ENCODE measurements at places on chromosomes 4 and X. TPM values are rescaled to one million over a fixed set of nuclear protein-coding genes. Genes with fewer than 3 reads are reported as not detected.

GRCh38 chrX:22206781-22207180 lies 65.9 kb upstream of the CBLL2 start:
- no peak for DNase-seq

GRCh38 chrX:55522596-55523276 lies 33.1 kb upstream of the USP51 start:
- DNase-seq: no peak

GRCh38 chr4:151948351-151949016 lies 187.7 kb upstream of the GATB start:
- peak; percentile 96 for DNase-seq

The JCHAIN gene
- total RNA-seq: not detected

The BRS3 gene
- total RNA-seq: not detected

The SLC34A2 gene
- total RNA-seq: 1.8 TPM

The RNF4 gene
- total RNA-seq: 52.0 TPM
